Islet precursor cell (in vitro differentiated cells): ENCODE measurements at places on chromosomes 2 and 18.

- no peak for DNase-seq
These were observed 9.8 kb upstream of the PAPOLG start for GRCh38 chr2:60746318-60746717.

DNA sequence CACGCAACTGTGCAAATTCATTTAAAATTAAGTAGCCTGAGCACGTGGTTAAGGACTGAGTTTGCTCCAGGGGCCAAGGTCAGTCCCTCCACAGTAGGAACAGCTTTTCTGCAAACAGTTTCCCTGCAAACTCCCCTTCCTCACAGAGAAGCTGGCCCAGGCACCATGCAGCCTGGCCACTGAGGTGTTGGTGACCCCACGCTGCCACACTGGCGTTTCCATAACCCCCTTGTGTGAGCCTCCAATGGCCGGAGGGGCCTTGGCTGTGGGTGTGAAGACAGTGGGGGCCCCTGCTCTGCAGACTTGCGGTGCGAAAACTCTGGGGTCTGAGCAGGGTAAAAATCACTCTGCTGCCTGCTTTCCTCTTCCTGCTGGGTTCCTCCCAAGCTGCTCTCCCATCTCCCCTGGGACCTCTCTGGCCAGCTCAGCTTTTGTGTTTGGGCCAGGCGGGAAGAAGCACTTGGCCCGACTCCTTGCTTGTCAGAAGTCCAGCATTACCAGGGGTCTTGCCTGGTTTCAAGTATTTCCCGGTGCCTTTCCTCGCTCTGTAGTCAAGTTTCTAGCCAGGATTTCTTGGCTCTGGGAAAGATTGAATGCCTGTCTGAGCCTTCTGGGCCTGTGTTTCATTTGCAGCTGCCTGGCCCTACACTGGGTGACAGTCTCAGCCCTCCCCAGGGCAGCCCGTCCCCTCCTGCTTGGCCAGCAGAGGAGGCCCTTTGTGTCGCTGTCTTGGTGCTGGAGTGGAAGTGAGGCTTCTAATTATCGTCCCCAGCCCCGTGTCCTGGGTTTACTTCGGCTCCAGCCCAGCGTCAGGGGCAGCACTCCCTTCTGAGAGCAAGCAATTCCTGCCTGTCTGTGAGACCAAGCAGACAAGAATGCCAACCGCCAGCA lies 131.4 kb upstream of the SLC1A4 start:
- DNase-seq, result peak; percentile 69

- peak; percentile 96 for DNase-seq
These were observed 26.5 kb downstream of the MDH1 start for GRCh38 chr2:63614983-63615945.

DNA sequence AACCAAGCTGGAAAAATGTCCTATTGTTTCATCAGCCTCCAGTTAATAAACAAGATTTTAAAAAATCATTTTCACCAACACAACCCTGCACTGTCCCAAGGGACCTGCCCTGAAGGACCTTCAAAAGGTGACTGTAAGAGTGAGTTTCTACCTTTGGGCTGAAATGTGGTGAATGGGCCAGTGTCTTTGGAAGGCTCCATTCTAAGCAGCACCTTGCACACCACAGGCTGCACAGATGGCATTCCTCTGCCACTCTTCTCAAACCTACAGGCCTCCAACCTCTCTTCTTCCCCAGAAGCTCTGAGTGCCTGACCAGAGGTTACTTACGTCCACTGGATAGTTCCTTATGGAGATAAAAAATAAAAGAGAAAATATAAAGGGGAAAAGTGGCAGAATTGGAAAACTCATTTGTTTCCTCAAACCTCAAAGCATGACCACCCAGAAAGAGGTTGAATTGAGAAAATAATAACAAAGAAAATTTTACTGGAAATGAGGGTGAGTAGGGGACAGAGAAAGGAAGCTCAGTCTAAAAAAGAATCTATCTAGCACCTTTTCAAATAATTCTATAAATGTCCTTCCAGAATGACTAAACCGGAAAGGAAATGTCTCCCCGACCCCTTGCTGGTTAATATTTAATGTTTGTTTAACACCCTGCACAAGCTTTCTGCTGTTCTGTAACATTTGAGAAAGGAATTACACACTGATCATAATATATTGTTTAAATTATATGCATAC lies 175.7 kb downstream of the METTL4 start:
- no peak for DNase-seq

GRCh38 chr2:25585189-25585588 lies 88.2 kb downstream of the DTNB start:
- DNase-seq, result no peak

DNA sequence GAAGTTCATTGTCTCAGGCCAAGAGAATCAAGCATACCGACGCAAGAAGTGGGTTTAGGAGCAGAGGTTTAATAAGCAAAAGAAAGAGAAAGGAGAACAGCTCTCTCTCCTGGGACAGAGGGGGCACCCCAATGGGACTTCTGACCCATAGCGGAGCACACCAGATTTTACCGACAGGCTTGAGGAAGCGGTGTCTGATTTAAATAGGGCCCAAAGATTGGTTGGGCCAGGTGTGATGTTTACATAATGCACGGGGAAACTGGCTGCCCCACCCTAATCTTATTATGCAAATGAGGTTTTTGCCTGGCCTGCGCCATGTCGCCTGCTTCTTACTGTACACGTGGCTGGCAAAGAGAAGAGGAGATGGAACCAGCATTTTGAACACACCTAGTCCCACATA lies 106.2 kb downstream of the MREG start:
- no peak for DNase-seq

GRCh38 chr2:284896-285492 lies 2.9 kb downstream of the ALKAL2 start:
- no peak for DNase-seq

DNA sequence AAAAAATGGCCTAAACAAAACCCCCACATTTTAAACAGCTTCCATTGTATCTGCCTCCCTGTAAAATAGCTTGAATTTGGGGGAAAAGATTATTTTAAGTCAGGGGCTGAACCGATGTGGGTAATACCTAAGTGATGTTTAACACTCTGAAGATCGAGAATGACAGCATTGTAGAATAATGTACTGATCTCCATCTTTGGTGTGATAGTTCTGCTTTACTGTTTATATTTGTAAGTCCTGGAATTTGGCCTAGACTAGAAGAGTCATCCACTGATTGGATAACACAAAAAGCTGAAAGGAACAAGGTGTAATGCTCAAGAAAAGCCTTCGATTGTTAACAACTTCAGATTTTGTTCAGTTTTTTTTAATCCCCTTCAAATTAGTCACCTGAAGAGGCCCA lies 53.8 kb upstream of the CCDC68 start:
- DNase-seq, result no peak

DNA sequence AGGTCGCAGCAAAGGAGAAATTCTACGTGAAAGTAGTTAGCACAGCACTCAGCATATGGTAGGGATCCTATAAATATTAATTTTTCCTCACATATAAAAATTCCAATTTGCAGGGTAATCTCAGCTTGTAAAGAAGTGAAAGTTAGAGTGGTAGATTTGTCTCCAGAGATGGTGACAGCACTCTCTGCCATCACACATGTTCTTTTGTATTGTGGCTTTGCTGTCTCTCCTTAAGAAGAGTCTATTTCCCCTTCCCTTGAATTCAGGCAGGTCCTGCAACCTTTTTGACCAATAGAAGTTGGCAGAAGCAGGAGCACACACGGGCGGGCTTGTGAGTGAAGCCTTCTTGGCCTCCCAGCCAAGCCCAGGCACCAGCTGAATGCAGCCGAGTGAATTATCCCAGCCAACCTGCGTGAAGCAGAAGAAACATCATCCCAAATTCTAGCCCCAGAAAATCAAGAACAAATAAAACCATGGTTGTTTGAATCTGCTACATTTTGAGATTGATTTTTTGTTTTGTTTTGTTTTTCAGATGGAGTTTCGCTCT lies 107.8 kb upstream of the COPS8 start:
- no peak for DNase-seq

DNA sequence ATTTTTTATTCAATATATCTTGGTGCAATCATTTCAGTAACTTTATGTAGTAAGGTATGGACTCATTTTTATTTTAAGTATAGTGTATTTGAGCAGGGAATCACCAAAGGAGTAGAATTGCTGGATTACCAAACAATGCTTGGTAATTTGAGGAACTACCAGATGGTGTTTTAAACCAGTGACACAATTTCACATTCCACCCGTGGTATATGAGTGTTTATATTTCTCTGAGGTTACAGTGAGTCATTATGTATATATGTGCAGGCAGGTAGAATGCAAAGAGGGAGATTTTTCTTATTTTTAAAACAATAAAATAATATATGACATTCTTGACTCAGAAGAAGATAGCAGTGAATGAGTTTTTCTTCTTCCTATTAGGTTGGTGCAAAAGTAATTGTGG lies 596.9 kb downstream of the DCC start:
- no peak for DNase-seq

GRCh38 chr18:37694516-37694915 lies 128.9 kb upstream of the CELF4 start:
- no peak for DNase-seq

GRCh38 chr2:81050580-81051095 lies 746.1 kb upstream of the LRRTM1 start:
- no peak for DNase-seq

GRCh38 chr18:68262690-68263294 lies 452.1 kb downstream of the TMX3 start:
- no peak for DNase-seq

DNA sequence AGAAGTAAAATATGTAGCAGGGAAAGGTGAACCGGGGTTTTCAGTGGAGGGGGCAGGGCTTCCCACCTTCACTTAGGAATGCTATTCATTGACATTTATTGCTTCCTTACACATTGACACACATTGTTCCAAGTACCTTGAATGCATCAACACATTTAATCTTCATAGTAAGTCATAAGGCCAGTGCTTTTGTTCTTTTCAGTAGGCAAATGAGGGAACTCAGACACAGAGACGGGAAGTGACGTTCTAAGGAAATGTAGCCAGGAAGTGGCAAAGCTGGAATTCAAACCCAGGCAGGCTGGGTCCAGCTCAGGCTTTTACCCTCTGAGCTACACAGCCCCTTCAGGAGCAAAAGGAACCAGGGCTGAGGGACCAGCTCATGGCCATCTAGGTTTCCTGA lies 20.7 kb downstream of the BMP10 start:
- no peak for DNase-seq

DNA sequence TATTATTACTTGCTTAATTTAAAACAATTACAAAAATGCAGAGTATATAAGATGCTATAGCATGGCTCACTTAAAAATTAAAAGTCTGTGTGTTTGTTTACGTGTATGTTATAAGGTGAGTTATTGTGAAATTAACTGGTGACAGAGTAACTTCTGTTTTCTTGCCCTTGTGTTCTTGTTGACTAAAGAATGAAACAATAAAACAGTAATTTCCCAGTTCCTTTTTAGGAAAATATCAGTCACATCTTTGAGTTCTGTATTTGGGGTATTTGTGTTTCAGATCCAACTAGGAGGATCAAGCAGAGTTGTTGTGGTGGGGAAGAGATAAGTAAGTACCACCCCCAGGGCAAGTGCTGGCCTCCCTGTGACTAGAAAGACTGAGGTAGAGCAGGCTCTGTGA lies 143.6 kb downstream of the CCDC148 start:
- DNase-seq, result no peak

- DNase-seq, result no peak
These were observed 15.0 kb downstream of the SLC3A1 start for GRCh38 chr2:44290261-44290660.

DNA sequence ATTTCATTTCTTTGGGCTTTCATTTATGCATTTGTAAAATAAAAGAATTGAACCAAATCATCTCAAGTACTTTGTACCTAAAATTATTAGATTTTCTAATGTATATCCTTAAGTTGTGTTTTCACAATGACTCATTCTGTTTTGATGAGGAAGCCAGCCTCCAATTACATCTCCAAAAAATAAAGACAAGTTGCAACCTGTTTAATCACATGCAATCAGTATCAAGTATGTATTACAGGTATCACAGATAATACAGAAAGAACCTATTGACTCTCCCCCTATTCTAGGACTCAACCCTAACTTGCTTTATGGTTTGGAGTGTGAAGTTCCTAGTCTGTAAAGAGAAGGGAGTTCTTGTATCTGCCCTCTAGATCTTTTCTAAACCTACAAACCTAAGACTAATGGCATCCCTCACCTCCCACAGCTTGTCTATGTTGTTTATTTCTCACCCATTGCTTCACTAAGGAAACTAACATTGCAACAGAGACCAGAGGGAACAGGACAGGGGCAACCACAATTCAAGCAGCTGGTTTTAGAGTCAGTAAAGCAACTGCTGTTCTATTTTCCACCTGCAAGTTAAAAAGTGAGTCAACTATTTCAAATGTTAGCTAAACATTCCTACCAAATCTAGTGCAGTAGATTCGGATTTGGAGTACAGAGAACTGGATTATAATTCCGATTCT lies 141.1 kb upstream of the ETAA1 start:
- DNase-seq, result no peak

DNA sequence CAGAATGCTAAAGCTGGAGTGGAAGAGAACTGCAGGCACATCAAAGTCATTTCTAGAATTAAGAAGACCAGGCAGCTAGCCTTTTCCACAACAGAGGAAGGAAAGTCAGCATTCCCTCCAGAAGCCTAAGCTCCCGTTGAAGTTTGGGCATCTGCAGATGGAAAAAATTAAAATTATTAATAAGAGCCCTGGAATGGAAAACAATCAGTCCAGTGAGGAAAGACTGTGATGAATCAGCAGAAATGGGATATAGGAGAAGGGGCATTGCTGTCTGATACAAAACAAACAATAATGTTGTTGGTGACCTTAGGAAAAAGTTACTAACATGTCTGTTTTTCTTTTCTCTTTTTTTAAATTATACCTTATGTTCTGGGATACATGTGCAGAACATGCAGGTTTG lies 450.7 kb upstream of the SLC14A2 start:
- DNase-seq, result no peak

DNA sequence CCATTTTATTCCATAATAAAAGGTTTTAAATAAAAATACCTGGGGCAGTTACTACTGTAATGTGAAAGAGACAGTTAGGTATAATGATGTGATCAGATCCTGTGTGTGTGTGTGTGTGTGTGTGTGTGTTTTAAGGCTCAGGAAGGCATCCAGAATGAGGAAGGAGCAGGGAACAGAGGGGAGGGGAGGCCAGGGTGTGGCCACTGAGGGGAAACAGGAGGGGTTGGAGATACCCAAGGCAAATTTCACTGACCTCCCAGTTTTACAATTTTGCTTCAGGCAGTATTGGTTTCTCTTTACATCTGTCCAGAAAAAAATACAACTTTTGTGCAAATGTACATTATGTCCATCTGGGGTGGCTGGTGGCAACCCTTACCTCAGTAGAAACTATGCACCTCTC lies 163.5 kb upstream of the FBXO11 start:
- DNase-seq, result no peak

GRCh38 chr2:174682007-174682577 lies 82.2 kb downstream of the CHRNA1 start:
- no peak for DNase-seq

GRCh38 chr2:195411219-195411687 lies 245.8 kb upstream of the SLC39A10 start:
- DNase-seq, result no peak

DNA sequence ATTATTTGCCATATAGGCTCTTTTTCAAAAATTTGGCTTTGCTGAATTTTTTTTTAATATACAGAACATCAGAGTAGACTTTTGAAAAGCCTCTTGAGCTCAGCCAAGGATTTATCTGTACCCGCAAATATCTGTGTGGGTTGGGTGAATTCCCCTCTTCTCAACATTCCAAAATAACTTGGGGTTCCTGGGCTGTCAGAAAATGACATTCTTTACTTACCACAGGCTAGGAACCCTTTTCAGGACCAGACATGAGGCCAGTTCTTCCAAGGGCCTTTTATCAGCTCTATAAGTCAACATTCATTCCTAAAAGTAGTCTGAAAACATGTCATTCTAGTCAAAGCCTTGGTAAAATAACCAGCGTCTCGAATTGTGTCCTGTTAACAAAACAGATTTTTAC lies 28.8 kb upstream of the FEZ2 start:
- no peak for DNase-seq

GRCh38 chr2:215780907-215781685 lies 232.3 kb downstream of the MREG start:
- DNase-seq, result no peak
